T-helper 2 cell (primary cell): ENCODE measurements at places on chromosomes 2 and 18.

DNA sequence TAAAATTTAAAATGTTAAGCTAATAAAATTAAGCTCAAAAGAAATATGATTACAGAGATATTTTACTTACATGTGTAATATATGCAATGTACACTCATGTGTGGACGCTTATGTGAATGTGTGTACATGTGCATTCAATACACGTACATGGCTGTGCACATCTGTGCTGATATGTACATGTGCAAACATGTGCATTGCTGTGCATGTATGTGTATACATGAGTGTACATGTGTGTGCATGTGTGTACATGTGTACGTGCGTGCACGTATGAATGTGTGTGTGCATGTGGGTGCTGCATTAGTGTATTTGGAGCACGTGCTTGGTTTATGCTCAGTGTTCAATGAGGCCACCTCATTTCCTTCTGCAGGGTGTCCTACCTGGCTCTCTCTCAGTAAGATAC is 88.2 kb upstream of the TMEM18 start:
- no peak for DNase-seq

DNA sequence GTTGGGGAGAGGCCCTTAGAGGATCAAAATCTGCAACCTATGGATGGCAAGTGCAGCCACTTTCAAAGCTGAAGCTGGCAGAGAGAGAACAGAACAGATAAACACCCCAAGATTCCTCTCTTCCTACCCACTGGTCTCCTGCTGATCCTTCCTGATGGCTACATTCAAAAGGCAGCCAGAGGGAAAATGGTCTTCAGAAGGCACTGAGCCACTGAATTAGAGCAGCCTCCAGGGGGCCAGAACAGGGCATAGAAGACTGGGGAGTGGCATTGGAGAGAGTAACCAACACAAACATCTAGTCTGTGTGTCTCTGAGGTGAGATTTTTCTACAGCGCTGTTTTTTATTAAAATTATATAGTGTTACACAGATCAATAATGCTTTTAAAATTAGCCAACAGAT is 432.6 kb downstream of the PARD3B start:
- no peak for DNase-seq

DNA sequence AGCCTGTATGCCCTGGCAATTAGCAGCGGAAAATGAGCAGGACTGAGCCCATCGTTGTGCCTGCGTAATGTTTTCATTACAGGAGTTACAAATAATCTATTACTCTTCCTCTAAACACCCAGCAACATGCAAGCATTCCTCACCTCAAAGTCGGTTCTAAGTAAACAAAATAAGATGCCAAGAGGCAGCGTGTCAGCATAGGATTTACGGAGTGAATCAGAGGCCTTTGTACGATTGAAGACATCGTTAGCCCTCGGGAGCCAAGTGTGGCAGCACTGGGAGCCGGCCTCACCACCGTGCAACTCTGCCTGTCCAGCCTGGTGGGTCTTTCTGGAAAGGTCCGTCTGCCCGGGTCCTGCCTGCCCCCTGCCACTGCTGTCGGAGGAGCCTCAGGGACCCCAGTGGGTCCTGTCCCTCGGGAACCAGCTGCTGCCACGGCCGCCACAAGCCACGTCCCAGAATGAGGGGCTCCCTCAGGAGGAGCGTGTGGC is 80.1 kb upstream of the CTDP1 start:
- DNase-seq = no peak

DNA sequence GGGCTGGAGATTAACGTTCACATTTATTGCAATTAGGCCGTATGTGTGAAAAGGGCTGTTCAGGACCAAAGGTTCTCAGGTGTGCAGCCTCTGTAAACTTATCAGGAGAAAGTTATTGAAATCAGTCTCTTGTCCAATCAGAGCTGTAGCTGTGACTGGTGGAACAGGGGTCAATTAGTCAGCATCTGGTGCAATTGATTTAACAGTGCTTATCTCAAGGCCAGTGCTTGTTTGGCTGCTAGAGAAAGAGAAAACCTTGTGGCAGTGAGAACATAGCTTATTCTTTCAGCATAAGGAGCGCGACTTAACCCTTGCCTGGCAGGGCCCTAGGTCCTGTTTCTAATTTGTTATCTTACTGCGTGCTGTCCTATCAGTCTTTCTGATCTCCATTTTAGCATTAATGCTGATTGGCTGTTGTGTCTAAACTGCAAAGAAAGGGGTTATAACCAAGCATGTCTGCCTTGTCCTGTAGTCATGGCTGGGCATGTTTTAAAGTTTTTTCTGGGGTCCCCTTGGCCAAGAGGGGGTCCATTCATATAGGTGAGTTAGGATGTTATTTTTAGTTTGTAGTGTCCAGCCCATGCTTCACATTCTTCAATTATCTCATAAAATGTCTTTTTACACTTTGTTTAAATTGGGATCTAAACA is 66.4 kb downstream of the CYB5A start:
- no peak for DNase-seq

GRCh38 chr2:219099329-219099728 is 38.6 kb upstream of the IHH start:
- DNase-seq = no peak
